ENCODE measurements at places on chromosomes 12 and 14. TPM values are rescaled to one million over a fixed set of nuclear protein-coding genes. Genes with fewer than 3 reads are reported as not detected.

DNA sequence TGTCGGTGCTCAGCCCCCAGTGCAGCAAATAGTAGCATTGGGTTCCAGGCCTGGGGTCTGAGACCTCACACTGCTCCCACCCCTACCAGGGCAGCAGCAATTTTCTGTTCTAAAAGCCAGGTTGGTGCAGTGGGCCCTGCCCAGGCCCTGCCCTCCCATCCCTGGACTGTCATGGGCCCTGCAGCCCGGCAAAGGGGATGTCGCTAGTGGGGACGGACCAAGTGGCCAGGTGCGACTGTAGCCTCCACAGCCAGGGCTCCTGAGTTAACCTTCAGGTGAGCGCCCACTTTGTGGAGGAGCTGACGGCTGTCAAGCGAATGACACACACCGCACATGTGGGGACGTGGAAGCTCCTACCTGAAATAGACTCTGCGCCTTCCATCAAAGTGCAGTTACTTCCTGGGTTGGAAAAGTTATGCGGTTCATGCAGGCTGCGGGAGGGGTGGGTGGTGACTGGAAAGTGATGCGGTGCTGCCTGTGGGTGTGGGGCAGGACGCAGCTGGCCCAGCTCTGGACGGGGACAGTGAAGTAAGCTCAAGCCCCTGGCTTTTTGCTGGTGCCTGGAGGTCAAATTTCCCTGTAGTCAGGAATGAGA is 1.5 kb downstream of the INF2 start:
- no peak for DNase-seq

DNA sequence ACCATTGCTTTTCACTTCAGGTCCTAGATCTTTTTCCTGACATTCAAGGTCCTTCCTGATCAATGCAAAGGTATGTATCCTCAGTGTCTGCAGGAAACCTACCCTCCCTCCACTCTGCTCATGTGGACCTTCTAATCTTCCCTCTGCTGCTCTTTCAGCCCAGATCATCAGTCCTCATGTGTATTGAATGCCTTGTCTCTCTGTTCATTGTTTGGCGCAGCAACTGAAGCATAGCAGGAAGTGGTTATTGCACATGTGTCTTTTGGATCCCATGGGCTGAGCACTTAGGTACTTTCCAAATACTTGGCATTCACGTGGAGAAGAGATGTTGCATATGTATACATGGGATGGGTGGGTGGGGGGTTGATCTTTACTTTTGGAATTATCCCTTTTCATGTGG is 4.3 kb upstream of the NIN start:
- DNase-seq: peak; percentile 83

DNA sequence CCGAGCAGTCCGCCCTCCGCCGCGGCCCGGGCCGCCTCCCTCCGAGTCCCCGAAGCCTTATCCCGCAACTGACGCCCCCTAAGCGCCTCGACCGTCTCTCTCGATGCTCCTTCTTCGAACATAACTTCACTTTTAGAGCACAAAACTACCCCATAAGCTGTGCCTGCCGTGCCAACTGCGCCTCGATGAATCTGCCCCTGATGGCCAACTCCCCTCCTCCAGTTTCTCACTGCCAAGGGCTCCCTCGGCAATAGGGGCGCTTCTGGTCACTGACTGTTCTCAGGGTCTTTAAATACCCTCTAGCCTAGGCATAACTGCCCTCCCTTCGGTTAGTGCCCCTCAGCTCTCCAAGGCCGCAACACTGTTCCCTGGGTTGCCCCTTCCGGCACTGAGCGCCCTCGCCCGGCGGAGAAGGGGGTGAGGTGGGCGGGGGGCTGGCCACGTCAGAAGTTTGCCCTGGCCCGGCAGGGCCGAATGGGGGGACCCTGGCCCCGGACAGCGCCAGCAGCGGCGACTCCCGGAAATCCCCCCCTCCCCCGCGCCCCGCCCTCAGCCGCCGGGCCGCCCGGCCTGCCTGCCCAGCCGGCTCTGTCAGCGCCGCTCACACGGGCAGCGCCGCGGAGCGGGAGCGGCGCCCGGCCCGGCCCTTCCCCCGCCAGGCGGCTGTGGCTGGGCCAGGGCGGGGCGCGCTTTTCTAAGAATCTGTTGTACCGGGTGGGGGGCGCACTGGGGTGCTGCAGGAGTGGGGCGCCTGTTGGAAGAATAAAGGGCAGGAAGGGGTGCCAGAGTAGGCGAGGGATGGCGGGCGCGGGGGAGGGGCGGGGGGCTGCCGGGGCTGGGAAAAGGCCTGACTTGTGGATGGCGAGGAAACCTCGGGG is 10.6 kb downstream of the RARG start:
- no peak for DNase-seq

GRCh38 chr12:132329036-132329719 is at the start of gene GALNT9:
Gene GALNT9, minus strand, starts transcription at chr12:132329589. Its CDS starts 386 bp downstream, at chr12:132329203.
- no peak for DNase-seq

GRCh38 chr12:95996034-95996658 is at the start of gene HAL:
Gene HAL, minus strand, starts transcription at chr12:95996344. Its CDS starts 434 bp downstream, at chr12:95995910.
- peak; percentile 68 for DNase-seq

GRCh38 chr12:20508359-20508758 is 140.0 kb downstream of the PDE3A start:
- DNase-seq: no peak

GRCh38 chr14:100577986-100578431 is 9.2 kb downstream of the BEGAIN start:
- DNase-seq: no peak

- DNase-seq: no peak
These were observed 16.1 kb upstream of the ANHX start for GRCh38 chr12:133251732-133252131.

The FBRSL1 gene
- 2.6 TPM for total RNA-seq

The GSC gene
- total RNA-seq: not detected

The TTC5 gene
- total RNA-seq: 26.4 TPM

The KCNH3 gene
- 4.3 TPM for total RNA-seq

The CRACR2A gene
- 1.6 TPM for total RNA-seq

The DAO gene
- not detected for total RNA-seq

Measured in renal cortical epithelial cell (primary cell).